T-helper 1 cell (primary cell): ENCODE measurements at places on chromosomes 13 and 19.

GRCh38 chr13:40446365-40446764 lies 220.1 kb downstream of the FOXO1 start:
- no peak for DNase-seq

- no peak for DNase-seq
Observed at GRCh38 chr13:21058361-21058760, 3.0 kb downstream of the LATS2 start.

DNA sequence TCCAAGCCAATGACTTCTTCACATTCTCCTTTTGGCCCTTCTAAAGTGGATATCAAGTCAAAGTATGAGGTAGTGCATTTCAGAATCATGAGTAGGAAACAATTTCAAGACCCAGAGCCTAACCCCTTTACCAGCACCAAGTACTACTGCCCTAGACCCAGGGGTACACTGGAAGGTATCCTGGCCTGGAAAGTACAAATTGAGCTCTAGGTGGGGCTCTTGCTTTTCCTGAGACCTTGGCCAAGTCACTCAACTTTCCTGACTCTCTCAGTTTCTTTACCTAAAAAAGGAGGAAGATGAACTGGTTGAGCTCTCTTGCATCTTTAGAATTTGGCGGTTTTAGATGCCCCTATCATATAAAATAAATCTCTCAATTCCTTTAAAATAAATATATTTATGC lies 204.7 kb downstream of the FGF14 start:
- DNase-seq = no peak

- DNase-seq = no peak
Observed at GRCh38 chr19:9608912-9609311, 12.1 kb downstream of the ZNF561 start.

GRCh38 chr19:53158119-53158656 lies 665 bp downstream of the ZNF347 start:
- DNase-seq = peak; percentile 15

DNA sequence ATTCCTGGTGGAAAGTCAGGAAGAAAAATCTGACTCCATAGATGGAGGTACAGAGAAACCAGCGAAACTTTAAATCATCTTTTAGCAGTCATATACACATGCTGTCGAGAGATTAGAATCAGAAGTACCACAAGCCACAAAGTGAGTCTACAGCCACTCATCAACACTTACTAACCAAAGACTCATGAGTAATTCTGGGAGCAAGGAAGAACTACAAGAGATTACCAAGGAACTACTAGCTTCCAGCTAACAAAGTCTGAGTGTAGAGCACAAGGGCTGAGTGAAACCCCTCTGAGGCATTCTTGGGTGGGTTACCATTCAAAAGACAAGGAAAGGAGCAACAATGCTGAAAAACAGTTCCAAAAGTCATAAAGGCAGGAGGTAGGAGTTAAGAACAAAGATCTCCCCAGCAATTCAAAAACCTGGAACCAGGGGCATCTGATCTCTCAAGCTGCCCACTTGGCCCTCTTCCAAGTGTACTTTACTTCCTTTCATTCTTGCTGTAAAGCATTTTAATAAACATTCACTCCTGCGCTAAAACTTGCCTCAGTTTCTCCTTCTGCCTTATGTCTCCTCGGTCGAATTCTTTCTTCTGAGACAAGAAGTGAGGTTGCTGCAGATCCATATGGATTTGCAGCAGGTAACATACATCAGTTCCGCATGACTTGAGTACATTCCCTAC lies 13.0 kb downstream of the RBM26 start:
- no peak for DNase-seq

DNA sequence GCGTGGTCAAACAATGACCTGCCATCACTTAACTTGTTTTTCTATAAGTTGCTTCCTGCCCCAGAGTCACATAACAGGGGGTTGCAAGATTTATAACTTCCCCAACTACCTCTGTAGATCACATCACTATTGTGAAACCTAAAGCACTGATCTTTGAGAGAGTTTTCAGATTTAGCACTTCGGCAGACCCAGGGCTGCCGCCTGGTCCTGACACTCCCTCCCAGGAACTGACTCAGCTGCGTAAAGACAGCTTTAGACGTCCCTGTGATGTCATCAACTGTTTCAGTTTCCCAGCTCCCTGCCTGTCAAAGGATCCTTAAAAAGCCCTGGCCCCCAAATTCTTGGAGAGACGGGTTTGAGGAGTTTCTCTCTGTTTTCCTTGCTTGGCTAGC lies 33.3 kb downstream of the IGFL2 start:
- DNase-seq = no peak

DNA sequence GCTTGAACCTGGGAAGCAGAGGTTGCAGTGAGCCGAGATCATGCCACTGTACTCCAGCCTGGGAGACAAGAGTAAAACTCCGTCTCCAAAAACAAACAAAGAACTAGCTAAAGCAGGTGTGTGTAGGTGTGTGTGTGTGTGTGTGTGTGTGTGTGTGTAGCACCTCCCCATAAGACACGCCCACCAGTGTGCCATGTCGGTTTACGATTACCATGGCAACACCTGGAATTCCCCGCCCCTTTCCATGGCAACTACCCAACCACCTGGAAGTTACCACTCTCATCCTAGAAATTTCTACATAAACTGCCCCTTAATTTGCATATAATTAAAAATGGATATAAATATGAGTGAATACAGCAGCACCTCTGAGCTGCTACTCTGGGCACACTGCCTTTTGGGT lies 80.9 kb upstream of the ADGRE5 start:
- DNase-seq = no peak

DNA sequence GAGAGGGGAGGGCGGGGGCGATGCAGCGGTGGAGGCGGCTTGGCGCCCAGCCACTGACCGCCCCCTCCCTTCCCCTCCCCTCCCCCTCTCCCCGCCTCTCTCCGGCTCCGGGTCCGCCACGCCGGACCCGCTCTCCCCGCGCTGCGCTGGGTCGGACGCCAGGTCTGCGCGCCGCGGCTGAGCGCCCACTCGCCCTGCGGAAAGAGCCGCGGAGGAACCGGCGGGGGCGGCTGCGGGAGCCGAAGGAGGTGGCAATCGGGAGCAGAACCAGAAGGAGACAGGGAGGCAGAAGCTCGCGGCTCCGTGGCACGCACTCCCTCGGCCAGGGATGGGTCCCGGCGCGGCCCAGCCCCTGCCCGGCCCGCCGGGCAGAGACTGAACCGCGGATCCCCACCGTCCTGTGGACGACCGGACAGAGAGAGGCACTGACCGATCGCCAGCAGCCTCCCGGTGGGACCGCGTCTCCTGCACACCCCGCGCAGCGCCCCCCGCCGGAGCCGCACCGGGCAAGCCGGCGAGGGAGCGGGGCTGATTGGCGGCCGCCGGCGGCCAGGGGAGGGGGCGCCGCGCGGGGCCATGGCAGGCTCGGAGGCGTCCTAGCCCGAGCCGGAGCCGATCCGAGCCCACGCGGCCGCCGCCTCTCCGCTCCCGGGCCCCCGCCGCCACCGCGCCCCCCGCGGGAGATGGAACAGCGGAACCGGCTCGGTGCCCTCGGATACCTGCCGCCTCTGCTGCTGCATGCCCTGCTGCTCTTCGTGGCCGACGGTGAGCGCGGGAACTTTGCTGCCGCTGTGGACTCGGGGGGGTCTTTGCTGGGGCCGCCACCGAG lies at the start of gene VSTM2B:
VSTM2B (plus strand) TSS at position 94 of the 829 bp plus-strand sequence; CDS start at position 684, 590 bp downstream.
- no peak for DNase-seq

DNA sequence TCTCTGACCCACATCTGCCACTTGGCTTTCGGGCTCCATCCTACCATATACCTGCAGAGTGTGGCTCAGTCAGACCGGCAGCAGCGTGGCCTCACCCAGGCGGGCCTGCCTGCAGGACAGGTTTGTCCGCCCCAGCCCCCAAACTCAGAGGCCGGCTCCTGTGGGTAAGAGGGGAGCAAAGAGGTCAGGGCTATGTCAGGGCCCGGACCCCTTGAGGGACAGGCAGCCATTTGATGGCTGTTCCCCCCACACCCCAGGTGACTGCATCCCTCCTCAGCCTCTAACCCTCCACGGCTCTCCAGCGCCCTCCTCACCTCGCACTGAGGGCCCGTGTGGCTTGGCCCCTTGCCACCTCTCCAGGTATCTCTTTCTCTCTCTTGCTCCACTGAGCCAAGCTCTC lies 12.3 kb upstream of the ZBTB32 start:
- no peak for DNase-seq

- no peak for DNase-seq
Observed at GRCh38 chr19:45306518-45307027, 16.1 kb downstream of the CKM start.

GRCh38 chr13:110877737-110878258 lies 37.1 kb downstream of the ANKRD10 start:
- DNase-seq = no peak

DNA sequence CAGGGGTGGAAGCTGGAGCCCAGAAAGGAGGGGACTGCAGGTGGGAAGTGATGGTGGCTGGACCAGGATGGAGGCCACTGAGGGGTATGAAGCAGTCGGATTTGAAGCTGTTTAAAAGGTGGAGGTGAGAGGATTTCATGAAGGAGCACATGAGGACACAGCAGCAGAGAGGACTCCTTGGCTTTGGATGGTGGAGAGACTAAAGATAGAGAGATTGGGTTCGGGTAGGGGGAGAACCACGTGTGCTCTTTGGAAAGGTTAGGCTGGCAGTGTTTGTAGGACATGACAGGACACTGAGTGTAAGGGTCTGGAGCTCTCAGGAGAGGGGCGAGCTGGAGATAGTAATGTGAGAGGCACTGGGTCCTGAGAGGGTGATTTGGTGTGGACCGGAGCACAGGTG lies 8.8 kb downstream of the SNRPD2 start:
- no peak for DNase-seq
